Activated CD4-positive, alpha-beta memory T cell treated with anti-CD3 and anti-CD28 coated beads for 36 hours (primary cell): ENCODE measurements at places on chromosomes 6 and 20. TPM values are rescaled to one million over a fixed set of nuclear protein-coding genes. Genes with fewer than 3 reads are reported as not detected.

DNA sequence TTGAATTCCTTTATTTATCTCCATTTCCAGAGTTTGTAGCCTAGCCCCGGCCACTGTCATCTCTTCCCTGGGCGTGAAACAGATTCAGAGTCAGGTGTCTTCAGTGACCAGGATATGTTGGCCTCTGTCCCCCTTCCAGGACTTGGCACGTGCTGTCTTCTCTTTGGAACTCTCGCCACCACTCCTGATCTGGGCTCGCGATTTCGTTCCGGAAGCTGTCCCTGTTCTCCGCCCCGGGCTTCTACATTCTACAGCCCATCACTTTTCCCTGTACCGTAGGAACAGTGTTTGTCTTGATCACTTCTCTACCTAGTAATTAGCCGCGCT is 739 bp downstream of the GSS start:
- no peak for DNase-seq

DNA sequence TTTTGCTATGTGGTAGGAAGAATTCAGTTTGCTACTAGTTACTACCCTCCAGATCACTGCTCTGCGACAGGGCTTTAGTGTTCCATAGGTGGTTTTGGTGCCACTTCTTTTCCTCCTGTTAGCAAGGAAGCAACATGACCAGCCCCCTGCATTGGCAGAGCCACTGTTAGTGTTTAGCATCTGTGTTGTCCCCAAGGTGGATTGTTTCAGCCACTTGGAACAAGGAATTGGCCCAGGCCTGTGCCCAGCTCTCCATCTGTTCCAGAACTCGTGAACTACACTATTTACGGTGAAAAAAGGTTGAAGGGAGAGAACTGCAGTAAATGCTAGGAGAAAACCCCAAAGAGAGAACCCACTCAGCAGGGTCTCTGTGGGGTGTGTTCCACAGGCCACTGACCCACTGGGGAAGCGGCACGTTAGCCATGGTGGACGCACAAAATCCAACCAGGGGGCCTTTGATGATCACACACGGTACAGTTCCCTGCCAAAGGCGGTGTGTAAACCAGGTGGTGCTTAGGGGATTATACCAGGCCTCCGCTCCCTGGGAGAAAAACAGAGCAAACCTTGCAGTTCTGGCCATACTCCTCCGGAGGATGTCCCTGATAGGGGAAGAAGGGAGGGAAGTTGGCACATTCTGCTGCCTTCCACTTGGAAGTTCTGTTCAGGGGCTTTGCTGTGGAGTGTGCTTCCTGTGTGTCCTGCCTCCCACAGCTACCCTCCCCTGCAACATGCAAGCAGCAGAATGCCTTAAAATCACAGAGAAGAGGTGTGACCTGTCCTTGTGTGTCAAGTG is 72.3 kb downstream of the LYRM2 start:
- no peak for DNase-seq

Gene NPEPL1
- 18.8 TPM for total RNA-seq

DNA sequence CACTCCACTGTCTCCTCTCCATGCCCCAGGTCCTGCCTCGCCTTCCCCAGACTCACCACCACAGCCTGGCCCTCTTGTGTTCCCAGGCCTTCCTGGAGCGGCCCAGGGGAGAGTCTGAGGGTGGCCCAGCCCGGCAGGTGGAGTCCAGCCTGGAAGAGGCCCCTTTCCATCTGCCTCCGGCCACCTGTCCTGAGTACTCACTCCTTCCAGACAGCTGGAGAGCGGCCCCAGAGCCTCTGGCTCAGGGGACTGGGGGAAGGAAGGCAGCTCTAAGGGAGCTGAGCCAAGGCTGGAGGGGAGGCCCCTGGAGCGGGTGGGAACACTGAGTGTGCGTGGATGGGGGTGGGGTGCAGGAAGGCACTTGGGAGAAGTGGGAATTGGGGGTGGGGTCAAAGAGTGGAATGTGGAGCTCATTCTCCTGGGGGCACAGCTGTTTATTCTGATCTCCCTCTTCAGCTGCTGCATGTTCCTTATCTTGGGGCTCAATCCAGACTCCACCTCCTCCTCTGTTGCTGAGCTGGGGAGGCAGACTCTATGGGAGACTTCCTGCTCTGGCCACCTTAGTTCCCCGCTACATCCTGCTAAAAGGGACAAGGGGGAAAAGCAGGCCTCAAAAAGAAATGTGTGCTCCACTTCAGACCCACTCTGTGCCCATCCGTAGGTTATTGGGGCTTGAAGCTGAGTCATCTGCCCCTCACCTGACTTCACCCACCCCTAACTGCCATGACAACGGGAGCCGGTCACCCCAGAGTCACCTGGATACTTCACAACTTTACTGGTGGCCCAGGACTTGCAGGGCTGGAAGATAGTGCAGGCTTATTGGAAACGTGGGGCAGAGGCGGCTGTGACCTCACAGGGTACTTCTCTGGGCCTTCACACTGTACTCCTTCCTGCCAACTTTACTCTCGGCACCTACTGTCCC is 19.5 kb upstream of the TAF8 start:
- DNase-seq = peak; percentile 88

- DNase-seq = no peak
Observed at GRCh38 chr20:11375966-11376365, 541.7 kb upstream of the BTBD3 start.

Gene SLC32A1
- total RNA-seq = not detected

- no peak for DNase-seq
Observed at GRCh38 chr20:55579802-55580201, 425.5 kb downstream of the CBLN4 start.

DNA sequence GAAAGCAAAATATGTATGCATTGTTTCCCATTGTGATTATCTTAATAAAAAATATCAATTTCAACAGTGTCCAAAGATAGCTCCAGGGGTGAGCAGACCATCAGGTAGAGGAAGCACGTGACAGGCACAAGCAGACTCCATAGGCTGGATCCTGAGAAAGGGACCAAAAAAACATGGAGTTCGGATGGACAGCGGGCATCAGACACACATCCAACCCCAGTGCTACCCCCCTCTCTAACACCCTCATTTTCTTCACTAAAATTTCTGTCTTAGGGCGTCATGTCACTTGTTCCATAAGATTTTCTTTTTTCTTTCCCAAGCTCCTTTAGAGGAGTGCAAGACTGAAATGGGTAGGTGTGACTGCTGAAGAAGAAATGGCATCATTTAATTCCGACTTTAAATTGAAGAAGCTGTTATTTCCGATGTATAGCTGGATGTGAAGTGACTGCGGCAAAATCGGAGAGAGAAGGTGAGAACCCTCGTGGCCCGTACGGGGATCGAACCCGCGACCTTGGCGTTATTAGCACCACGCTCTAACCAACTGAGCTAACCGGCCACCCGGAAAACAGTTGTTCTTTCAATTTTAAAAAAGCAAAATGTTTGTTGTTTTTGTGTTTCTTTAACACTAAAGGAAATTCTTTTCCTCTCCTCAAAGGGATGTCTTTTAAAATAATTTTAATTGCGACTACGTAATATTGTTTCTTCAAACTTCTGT is 10.3 kb upstream of the PRSS16 start:
- peak; percentile 70 for DNase-seq

GRCh38 chr6:147717991-147718390 is 209.5 kb downstream of the SAMD5 start:
- no peak for DNase-seq

DNA sequence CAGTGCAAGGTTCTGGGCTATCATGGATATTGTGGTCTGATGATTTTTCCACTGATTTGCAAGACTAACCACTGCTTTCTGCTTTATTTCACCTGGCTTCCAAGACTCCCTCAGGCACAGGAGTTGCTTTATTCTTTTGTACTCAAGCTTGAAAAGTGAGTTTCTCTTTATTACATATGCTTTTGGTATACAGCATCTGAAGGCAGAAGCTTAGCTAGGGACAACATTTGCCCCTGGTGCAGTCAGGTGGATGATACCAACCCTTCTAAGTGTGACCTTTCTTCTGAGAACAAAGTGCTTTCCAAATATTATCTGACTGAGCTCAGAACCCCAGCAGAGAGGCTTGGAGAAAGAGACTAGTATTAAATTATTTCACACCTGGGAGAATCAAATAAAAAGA is 94.0 kb upstream of the PHACTR1 start:
- no peak for DNase-seq

- no peak for DNase-seq
Observed at GRCh38 chr6:166389119-166389518, 6.4 kb upstream of the MPC1 start.

DNA sequence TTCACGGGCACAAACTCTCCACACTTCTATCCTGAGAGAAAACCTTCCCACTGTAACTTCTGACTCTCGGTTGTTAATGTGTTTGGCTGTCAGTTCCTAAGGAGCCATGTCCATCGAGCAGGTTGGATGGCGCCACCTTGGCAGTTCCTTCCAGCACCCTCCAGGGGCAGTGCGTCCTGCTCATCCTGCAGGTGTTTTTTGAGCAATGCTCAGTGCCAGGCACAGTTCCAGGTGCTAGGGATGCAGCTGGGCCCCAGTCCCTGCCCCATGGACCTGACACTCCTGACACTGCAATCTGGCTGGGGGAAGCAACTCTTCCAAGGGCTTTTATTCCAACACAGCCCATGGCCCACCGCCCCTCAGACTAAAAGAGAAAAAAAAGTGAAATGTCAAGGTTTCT is 376.4 kb downstream of the PREX1 start:
- no peak for DNase-seq

GRCh38 chr20:47773371-47773786 is 11.9 kb downstream of the SULF2 start:
- DNase-seq = no peak

- DNase-seq = no peak
Observed at GRCh38 chr20:20744170-20744725, 31.8 kb upstream of the RALGAPA2 start.

- no peak for DNase-seq
Observed at GRCh38 chr6:146047371-146047770, 18.5 kb downstream of the GRM1 start.

DNA sequence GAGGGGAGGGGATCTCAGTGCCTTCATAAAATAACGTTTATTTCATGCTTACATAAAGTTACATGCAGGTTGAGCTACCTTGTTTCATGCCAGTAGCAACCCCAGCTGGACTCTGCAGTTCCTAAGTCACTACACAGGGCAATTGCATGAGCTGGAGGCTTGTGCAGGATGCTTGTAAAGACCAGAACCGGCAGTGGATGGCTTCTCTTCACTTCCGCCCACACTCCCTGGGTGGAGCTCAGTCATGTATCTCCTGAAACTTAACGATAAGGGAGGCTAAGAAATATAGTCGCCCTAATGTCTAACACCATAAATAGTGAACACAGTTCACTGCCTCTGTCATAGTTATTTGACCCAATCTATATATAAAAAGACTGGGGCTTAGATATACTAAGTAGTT is 99.4 kb upstream of the RAB32 start:
- DNase-seq = no peak

Gene MC3R
- not detected for total RNA-seq

Gene B3GAT2
- total RNA-seq = 0.05 TPM
